HEK293T (cell line): ENCODE measurements at places on chromosomes 5 and 9.

DNA sequence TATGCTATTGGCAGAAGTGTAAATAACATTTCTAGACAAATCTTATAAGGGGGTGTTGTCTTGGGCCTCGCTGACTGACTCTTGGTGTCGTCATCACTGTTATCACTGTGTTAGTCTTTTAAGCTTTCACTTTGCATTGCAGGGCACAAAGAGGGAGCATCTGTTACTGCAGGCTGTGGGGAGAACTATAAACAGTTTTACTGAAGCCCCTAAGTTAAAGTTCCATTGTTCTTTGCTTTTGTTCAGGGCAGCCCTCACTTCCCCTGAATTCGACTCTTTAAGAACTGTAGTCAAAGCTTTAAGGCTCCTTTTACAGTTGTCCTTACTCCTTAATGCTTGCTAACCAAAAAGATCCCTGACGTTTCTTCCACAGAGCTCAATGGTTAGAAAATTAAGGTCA, 605.0 kb downstream of the RAB3C start:
- no peak for DNase-seq

DNA sequence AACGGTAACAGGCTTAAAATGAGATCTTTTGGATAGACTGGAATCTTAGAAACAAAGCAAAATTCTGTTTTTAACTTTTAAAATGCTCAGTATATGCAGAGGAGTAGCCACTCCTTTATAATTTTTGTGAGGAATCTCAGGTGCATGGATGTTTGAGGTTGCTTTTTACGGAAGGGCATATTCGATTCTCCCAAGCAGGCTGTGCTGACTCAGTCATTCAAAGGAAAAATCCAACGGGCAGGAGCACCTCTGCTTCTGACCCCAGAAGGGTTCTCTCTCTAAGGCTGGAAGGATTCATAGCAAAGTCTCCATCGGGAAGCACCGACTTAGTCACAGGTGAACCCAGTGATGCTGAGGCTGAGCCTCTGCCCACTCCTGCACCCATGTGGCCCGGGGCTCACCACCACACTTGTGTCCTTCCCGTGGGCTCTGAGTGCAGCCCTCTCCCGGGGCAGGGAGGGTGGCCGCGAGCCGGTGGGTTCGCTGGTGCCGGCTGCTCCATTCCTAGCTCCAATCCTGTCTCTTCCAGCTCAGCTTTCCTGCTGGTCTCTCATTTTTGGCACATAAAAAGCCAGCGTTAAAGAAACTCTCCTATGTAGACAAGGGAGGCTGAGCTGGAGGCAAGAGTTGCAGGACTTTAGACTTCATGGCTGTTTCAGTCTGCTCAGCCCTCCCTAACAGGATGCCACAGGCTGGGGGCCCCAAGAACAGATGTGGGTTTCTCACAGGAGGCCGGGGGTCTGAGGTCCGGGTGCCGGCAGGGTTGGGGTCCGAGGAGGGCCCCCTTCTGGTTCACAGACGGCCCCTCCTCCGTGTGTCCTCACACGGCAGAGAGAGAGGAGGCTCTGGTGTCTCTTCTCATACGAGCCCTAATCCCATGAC, 135.6 kb upstream of the LPCAT1 start:
- no peak for DNase-seq

DNA sequence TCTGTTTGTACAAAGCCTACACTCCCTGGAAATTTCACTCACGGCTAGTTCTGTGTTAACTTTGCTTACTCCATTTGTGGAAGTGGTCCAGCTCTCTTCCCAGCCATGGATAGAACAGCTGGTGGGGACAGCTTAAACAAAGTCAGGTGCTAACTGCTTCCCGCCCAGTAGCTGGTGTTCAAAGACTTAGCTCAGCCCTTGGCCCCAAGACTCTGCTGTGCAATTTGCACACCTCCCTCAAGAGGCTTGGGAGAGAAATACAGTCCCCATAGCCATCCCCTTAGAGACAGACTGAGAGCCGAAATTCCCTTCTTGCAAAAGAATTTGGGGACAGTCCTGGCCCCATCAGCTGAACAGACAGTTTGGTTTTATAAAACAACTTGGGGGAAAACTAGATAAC, 73.8 kb upstream of the RAI14 start:
- DNase-seq = no peak

DNA sequence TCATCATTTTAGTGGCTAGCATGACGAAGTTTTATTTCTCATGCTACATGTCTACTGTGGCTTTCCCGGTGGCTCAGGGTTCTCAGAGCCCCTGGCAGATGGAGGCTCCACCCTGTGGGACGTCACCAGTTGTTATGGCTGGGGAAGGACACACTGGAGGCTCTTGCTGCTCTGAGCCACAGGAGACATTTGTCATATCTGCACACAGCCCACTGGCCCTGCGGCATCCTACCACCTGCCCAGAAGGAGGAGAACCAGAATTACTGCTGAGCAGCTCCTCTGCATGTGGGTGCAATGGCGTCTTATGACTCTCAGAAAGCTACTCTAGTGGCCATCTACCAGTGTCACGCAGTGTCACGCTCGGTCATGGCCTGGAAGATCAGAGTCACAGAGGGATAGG, 6.6 kb downstream of the OR13J1 start:
- DNase-seq = no peak

DNA sequence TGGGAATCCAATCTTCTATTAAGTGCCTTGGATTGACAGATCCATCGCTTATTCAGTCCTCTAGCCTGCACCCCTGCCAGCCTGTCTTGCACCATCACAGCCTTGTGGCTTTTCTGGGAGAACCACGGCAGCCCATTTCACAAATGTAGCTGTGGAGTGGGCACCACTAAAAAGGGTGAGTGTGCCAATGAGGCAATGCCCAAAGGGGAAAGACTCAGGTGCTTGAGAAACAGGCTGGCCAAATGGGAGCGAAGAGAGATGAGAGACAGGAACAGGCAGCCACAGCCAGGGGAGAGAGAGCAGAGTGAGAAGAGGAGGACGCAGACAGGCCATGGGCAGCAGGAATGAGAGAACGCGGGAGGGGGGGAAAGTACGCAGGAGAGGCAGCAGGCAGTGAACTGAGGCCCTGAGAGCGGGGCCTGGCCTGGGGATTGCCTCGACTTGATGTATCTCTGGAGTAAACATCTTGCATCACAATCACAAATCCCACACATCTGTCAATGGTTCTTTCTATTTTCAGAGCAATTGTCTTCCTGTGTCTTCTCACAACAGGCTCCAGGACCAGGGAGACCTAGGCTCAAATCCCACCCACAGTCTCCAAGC, 173.1 kb downstream of the SYK start:
- DNase-seq = no peak

DNA sequence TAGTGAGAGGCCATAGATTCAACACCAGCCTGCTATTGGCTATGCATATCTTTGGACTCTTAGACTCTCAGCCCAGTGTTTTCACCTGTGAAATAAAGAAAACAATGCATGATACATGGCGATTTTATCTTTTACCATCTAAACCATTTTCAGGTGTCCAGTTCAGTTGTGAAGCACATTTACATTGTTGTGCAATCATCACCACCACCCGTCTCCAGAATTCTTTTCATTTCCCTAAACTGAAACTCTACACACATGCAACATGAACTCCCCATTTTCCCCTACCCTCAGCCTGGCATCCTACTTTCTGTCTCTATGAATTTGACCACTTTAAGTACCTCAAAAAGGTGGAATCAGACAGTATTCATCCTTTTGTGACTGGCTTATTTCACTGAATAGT, 420.6 kb downstream of the MED10 start:
- DNase-seq = no peak

DNA sequence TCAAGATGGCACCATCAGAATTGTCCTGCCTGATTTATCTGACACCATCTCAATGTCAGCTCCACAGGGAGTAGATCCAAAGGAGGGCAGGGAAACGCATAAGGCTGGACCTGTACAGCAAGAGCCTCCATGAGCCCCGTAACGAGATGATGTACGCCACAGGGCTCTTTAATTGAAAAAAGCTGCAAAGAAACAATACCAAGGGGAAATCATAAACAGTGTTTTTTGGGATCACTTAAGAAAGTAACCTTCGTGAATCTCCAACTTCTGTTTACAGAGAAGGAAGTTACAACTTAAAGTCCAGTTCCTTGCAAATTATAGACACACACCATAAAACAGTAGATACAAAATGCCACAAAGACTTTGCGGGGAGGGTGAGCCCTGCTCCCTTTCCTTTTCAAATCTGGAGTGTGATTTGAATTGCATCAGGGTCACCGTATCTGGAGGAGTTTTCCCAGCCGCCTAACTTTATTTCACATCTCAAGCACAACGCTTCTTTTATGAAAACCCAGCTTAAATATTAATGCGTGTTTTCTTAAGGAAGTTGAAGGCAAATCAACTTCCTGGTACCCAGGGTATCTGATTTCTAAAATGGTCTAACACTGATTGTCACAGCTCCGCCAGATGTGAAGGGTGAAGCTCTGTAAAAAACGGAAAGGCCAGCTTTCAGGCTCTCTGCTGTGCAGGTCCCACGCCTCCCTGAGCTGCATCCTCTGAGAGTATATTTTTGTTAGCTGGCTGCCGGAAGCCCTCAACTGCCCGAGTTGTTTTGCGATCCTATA, 88.9 kb downstream of the EBF1 start:
- no peak for DNase-seq

GRCh38 chr5:100401149-100401548, 134.0 kb upstream of the FAM174A start:
- DNase-seq = no peak

- no peak for DNase-seq
Observed at GRCh38 chr9:10875752-10876151, 262.9 kb upstream of the PTPRD start.

DNA sequence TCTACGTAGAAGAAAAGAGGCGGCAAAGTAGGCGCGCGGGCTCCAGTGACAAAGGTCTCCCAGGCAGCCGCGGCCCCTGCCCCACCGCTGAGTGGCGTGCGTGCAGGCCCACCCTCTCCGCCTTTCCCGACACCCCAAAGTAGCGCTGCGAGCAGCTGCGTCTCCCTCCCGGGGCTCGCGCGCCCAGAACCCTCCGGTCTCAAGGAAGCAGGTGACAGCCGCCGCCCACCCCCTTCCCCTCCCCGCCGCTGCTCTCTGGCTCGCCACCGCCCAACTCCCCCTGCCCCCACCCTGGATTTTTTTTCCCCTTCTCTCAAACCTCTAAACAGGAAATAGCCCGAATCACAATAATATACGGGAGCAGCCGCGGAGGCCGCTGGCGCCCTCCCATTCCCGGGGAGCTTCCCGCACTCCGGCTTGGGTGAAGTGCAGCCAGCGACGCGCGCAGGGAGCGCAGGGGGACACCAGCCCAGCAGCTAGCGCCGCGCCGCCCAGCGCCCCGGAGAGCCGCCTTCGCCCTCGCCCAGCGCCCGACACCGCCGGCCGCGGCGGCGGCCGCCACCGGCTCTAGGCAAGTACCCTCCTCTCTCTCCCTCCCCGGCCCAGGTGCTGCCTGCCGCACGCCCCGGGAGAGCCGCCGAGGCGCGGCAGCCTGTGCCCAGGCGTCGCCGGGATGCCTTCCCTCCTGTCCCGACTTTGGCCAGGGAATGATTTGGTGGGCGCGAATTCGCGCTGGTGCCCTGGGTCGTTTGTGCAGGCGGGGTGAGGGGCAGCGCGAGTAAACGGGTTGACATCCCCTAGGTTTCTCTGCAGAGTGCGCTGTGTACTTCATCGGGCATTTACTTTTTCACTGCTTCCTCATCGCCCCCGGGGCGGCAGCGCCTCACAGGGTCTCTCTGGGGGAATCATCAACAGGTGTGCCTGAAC, 52.7 kb upstream of the TJP2 start:
- peak; percentile 39 for DNase-seq

DNA sequence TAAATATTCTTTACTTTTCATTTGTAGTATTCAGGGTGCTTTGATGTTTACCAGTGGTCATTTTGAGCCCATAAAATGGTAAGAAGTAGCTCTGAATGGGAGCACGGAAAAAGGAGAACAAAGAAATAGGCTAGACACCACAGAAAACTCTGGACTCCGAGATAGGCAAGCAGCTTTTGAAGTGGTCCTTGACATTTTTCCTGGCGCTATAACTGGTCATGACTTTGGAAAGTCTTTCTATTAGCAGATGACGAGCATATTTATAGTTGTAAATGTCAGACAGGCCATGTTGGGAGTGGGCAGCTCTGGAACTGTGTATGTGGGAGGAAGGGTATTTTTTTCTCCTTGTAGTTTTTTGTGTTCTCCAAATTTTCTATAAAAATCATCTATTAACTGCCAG, 126.1 kb upstream of the POC5 start:
- no peak for DNase-seq

- no peak for DNase-seq
Observed at GRCh38 chr9:104872656-104873488, 55.1 kb downstream of the ABCA1 start.

GRCh38 chr5:172502410-172502809, 48.1 kb upstream of the SH3PXD2B start:
- DNase-seq = no peak

GRCh38 chr9:33620738-33621439, 96.8 kb downstream of the ANKRD18B start:
- DNase-seq = no peak

DNA sequence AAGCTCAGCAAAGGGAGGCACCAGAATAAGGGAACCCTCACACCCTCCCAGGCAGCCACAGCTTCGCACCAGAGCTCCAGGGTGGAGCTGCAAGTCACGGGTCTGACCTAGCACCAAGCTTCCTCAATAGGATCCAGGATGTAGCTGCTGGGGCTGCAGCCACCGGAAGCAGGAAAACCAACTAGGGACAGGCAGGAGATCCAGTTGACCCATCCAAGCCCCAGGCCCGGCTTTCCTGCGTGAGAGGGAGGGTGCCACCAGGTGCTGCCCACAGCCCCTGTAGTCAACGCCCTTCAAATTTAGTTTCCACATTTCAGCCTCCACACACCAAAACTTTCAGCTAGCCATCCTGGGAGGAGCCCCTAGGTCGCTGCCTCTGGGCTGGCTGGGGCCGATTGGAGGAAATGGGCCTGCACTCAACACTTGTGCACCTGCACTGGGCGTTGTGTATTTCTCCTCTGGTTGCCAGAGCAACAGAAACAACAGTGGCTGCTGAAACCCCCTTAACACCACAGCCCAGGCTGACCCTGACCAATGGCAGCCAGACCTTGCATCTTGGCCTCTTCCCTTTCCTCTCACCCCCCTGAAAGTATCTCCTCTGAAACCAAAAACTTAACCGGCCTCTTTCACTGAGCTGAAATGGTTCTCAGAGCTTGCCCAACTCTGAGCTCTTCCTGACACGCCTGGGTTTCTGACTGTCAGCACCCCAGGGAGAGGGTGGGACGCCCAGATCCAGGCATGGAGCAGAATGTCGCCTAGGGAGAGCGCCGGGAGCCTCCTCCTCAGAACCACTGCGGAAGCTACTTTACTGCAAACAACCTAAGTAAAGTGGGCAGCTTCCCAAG, 226.5 kb upstream of the MAP3K1 start:
- DNase-seq = no peak

DNA sequence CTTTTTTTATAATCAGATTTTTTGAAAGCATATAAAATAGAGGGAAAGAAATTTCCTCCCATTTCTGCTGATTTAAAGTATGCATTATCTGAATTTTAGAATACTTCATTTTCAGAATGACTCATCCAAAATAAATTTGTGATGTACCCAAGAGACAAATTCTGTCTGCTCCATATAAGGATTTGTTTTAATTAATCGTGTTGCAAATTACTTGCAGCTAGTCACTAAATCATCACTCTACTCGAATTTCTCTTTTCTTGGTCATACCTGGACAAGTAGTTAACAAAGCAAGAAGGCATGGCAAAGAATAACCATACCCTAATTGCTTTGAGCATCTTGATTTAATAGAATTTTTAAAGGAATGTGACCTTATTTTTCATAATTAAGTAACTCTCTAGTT, 284.1 kb upstream of the GRAMD2B start:
- no peak for DNase-seq

GRCh38 chr5:34667705-34668104, 11.6 kb downstream of the RAI14 start:
- DNase-seq = no peak
